WTC11 (cell line): ENCODE measurements at places on chromosomes 5 and 9. TPM values are rescaled to one million over a fixed set of nuclear protein-coding genes. Genes with fewer than 3 reads are reported as not detected.

- no peaks in the 10 kb centered on the region for H3K27me3 ChIP-seq
- peaks cover 15% of the 10 kb centered on the region for H3K4me1 ChIP-seq
- DNase-seq, result peak; percentile 79
These were observed 7.7 kb downstream of the IL17B start for GRCh38 chr5:149371296-149371962.

- no peak overlapping the region for H3K4me3 ChIP-seq
- H3K27ac ChIP-seq, result no peak overlapping the region
- H3K27me3 ChIP-seq, result no peaks in the 10 kb centered on the region
- peak; percentile 11 for DNase-seq
- H3K36me3 ChIP-seq, result no peaks in the 10 kb centered on the region
These were observed 18.1 kb upstream of the COL5A1 start for GRCh38 chr9:134623258-134624066.

- no peaks in the 10 kb centered on the region for H3K36me3 ChIP-seq
- no peak overlapping the region for H3K4me3 ChIP-seq
- DNase-seq, result no peak
- no peaks in the 10 kb centered on the region for H3K27me3 ChIP-seq
These were observed 240.9 kb downstream of the SYK start for GRCh38 chr9:91042541-91042940.

GRCh38 chr9:27073841-27074728, 34.9 kb upstream of the TEK start:
- H3K27ac ChIP-seq, result no peak overlapping the region; the same call in 1 of the 2 replicates
- H3K4me1 ChIP-seq, result peaks cover 8% of the 10 kb centered on the region

DNA sequence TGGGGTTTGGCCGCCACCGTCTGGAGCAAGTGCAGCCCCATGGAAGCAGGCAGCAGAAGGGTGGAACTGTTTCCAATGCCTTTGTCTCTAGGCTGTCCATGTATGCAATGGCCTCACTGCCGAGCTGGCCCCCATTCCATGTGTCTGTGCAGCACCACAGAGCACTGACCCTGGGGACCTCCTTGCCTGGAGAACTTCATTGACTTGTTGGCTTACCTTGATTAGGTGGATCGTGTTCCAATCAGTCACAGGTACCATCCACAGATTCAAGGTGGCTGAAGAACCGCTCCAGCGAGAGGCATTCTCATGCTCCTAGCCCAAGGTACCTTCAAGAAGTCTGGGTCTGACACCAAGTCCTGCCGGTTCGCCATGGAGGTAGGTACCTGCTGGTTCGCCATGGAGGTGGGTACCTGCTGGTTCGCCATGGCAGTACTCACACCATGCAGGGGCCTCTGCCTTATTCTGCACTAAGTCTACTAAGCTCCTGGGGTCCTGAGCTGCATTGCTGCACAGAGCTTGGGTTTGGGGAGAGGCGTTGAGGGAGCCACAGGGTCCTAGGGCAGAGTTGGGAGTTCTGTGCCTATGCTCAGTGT, 358.3 kb upstream of the IRX1 start:
- H3K27ac ChIP-seq, result no peak overlapping the region
- H3K27me3 ChIP-seq, result no peaks in the 10 kb centered on the region; the same call in 1 of the 2 replicates
- peaks cover 44% of the 10 kb centered on the region for H3K36me3 ChIP-seq
- DNase-seq, result no peak

- H3K27me3 ChIP-seq, result peaks cover 3% of the 10 kb centered on the region; the same call in 1 of the 2 replicates
- H3K36me3 ChIP-seq, result no peaks in the 10 kb centered on the region
- H3K27ac ChIP-seq, result peak overlapping the region; percentile 11; the same call in 1 of the 2 replicates
- H3K4me1 ChIP-seq, result peaks cover 28% of the 10 kb centered on the region
These were observed 93.7 kb upstream of the PHYKPL start for GRCh38 chr5:178326374-178326715.

DNA sequence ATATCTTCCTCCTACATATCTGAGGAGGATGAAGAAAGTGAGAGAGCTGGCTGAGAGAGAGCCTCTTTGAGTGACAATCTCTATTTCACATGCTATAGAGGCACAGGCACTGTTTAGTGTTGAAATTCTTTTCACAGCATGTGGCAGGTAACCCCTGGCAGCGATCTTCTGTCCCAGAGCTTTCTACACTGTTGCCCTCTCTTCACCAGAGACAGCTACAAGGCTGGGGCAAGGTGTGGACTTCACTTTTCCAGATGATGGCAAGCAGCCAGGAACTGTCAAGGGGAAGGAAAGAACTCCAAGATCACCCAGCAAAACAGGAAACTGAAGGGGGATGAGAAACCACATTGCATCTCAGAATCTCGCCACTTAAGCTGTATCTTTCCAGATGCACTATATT, 205.2 kb downstream of the CAAP1 start:
- no peaks in the 10 kb centered on the region for H3K36me3 ChIP-seq
- H3K27me3 ChIP-seq, result no peaks in the 10 kb centered on the region; the same call in 1 of the 2 replicates
- H3K27ac ChIP-seq, result no peak overlapping the region

LEAP2 gene
- total RNA-seq, result 1.9 to 2.4 TPM (median 2.0 TPM) in 3 replicates

RXRA gene
- 24.9 to 27.5 TPM (median 25.0 TPM) in 3 replicates for total RNA-seq

- peak; percentile 43 for DNase-seq
- H3K36me3 ChIP-seq, result peaks cover 8% of the 10 kb centered on the region
- H3K4me3 ChIP-seq, result no peak overlapping the region
- H3K4me1 ChIP-seq, result peaks cover 48% of the 10 kb centered on the region
These were observed 34.0 kb upstream of the PPP1R2B start for GRCh38 chr5:156815988-156816599.

- peaks cover 17% of the 10 kb centered on the region for H3K4me1 ChIP-seq
- no peak overlapping the region for H3K4me3 ChIP-seq
- DNase-seq, result no peak
- H3K27ac ChIP-seq, result no peak overlapping the region
These were observed 46.2 kb downstream of the OSTF1 start for GRCh38 chr9:75134495-75134894.

- no peaks in the 10 kb centered on the region for H3K27me3 ChIP-seq
- DNase-seq, result no peak
- H3K4me1 ChIP-seq, result no peaks in the 10 kb centered on the region
- H3K36me3 ChIP-seq, result peaks cover 8% of the 10 kb centered on the region; the same call in 1 of the 2 replicates
These were observed 30.5 kb upstream of the HAPLN1 start for GRCh38 chr5:83751201-83751600.

TNIP1 gene
- 41.1 to 48.9 TPM (median 47.0 TPM) in 3 replicates for total RNA-seq

- H3K4me3 ChIP-seq, result peak overlapping the region; percentile 100
- DNase-seq, result no peak
- H3K4me1 ChIP-seq, result peaks cover 16% of the 10 kb centered on the region
- no peaks in the 10 kb centered on the region for H3K27me3 ChIP-seq
- peak overlapping the region; percentile 88 for H3K27ac ChIP-seq
- H3K36me3 ChIP-seq, result peaks cover 29% of the 10 kb centered on the region
These were observed 497 bp downstream of the NSA2 start for GRCh38 chr5:74767579-74767913.

- H3K4me1 ChIP-seq, result peaks cover 13% of the 10 kb centered on the region
- no peaks in the 10 kb centered on the region for H3K27me3 ChIP-seq
- DNase-seq, result no peak
- H3K36me3 ChIP-seq, result peaks cover 5% of the 10 kb centered on the region
These were observed 45.7 kb upstream of the GPR151 start for GRCh38 chr5:146561711-146562110.

DNA sequence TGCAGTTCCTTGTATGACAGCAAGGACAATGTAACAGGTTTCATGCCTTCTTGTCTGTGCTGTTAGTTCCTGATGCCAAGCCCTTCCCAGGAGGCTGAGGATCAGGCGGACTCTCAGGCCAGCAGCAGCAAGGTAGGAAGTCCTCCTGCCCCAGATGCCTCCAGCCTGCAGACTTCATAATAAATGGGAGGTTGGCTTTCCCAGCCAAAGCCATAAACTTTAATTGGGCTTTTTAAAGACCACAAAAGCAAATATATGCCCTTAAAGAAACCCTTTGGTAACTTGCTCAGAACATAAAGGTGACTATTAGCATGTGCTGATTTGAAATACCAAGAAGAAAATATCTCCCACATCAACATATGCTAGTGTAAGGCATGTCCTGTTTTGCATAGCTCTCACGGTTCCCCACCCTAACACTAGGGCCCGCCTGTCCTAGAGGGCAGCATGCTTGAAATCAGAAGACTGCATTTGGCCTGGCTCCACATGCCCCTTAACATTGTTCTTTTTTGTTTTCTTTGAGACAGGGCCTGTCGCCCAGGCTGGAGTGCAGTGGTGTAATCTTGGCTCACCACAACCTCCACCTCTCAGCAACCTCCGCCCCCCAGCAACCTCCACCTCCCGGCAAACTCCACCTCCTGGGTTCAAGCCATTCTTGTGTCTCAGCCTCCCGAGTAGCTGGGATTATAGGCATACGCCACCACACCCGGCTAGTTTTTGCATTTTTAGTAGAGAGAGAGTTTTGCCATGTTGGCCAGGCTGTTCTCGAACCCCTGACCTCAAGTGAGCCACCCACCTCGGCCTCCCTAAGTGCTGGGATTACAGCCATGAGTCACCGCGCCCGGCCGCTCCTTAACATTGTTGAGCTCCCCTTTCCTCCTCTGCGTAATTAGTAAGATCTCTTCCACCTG, 44.6 kb upstream of the FCN1 start:
- no peaks in the 10 kb centered on the region for H3K27me3 ChIP-seq
- peaks cover 1% of the 10 kb centered on the region for H3K4me1 ChIP-seq
- DNase-seq, result no peak
- no peaks in the 10 kb centered on the region for H3K36me3 ChIP-seq
- no peak overlapping the region for H3K4me3 ChIP-seq
- H3K27ac ChIP-seq, result no peak overlapping the region

- no peak for DNase-seq
- no peak overlapping the region for H3K4me3 ChIP-seq
- no peak overlapping the region for H3K27ac ChIP-seq
- peaks cover 4% of the 10 kb centered on the region; the same call in 1 of the 2 replicates for H3K27me3 ChIP-seq
- H3K4me1 ChIP-seq, result peaks cover 14% of the 10 kb centered on the region
- peaks cover 27% of the 10 kb centered on the region for H3K36me3 ChIP-seq
These were observed 19.3 kb upstream of the NNT start for GRCh38 chr5:43583724-43584123.

DNA sequence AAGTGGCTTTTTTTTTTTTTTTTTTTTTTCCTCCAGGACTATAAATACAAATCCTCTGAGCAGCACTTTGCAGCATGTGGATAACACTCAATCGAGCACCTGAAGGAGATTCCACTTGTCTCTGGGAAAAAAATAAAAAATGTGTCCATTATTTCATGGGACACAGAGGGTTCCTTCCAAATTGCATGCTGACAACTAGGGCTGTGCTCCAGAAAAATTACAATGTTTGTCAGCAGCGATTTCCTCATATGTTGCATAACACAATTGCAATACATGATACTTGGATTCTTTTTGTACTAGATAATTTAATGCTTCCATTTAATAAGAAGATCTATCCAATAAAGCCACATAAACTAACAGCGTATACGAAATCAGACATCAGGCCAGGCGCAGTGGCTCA, 84.4 kb downstream of the CDH18 start:
- no peaks in the 10 kb centered on the region for H3K27me3 ChIP-seq
- H3K4me1 ChIP-seq, result peaks cover 10% of the 10 kb centered on the region
- no peak for DNase-seq
- H3K36me3 ChIP-seq, result no peaks in the 10 kb centered on the region
- H3K27ac ChIP-seq, result no peak overlapping the region
- H3K4me3 ChIP-seq, result no peak overlapping the region

CTXN3 gene
- total RNA-seq, result not detected in 3 replicates

- H3K27me3 ChIP-seq, result peaks cover 15% of the 10 kb centered on the region
- no peak for DNase-seq
- H3K4me3 ChIP-seq, result peak overlapping the region; percentile 70; the same call in 1 of the 2 replicates
- no peaks in the 10 kb centered on the region for H3K36me3 ChIP-seq
These were observed 1.8 kb upstream of the DIPK1B start for GRCh38 chr9:136710543-136710942.

TMEM171 gene
- 0.96 to 1.8 TPM (median 1.7 TPM) in 3 replicates for total RNA-seq

RPL12 gene
- total RNA-seq, result 1,902 to 2,162 TPM (median 2,101 TPM) in 3 replicates

DNA sequence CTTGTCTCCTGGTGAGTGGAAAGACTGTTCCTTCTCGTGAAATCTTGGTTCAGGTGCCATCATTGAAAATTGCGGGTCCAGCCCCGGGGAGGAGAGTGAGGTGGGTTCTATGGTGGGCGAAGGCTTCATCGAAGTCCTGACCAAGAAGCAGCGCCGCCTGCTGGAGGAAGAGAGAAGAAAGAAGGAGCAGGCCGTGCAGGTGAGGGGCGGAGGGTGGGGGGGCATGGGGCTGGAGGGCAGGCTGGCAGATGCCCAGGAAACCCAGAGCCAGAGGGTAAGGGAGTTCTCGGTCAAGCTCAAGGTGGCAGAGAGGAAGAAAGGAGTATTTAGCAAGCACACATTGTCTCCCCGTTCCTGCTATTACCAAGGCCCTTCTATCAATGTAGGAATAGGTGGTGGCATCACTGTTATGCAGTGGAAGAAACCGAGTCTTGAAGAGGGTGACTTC, 24.3 kb upstream of the POMT1 start:
- peak; percentile 83 for DNase-seq
- H3K4me1 ChIP-seq, result no peaks in the 10 kb centered on the region
- H3K27ac ChIP-seq, result peak overlapping the region; percentile 23
- no peaks in the 10 kb centered on the region; the same call in 1 of the 2 replicates for H3K27me3 ChIP-seq
- H3K4me3 ChIP-seq, result no peak overlapping the region
- peaks cover 82% of the 10 kb centered on the region for H3K36me3 ChIP-seq

FRRS1L gene
- 0.71 to 1.1 TPM (median 1.0 TPM) in 3 replicates for total RNA-seq

CAST gene
- total RNA-seq, result 38.9 to 45.9 TPM (median 40.0 TPM) in 3 replicates

C9orf57 gene
- total RNA-seq, result not detected in 3 replicates

RANBP3L gene
- not detected in 3 replicates for total RNA-seq

TMED9 gene
- 164 to 172 TPM (median 170 TPM) in 3 replicates for total RNA-seq

F2RL2 gene
- total RNA-seq, result 0.11 TPM in 1 of 3 replicates, not detected in the others

DNA sequence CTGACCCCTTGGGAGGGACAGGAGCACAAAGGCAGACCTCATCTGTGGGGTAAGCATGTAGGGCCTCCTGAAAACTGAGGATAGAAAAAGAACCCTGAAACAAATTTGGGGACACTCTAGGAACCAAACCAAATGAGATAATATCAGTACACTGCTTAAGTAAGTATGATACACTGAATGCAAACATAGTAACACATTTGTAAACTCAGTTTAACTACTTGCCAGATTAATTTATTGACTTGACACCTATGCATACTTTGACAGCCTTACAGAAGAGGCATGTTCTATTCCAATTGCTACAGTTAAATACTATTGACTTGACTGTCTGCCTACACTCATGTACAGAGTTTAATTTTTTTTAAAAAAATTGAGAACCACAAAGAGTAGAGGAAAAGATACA, 1070.8 kb upstream of the SEMA6A start:
- H3K4me3 ChIP-seq, result no peak overlapping the region
- no peak for DNase-seq
- H3K4me1 ChIP-seq, result no peaks in the 10 kb centered on the region
- no peaks in the 10 kb centered on the region for H3K36me3 ChIP-seq
- H3K27me3 ChIP-seq, result no peaks in the 10 kb centered on the region

DNA sequence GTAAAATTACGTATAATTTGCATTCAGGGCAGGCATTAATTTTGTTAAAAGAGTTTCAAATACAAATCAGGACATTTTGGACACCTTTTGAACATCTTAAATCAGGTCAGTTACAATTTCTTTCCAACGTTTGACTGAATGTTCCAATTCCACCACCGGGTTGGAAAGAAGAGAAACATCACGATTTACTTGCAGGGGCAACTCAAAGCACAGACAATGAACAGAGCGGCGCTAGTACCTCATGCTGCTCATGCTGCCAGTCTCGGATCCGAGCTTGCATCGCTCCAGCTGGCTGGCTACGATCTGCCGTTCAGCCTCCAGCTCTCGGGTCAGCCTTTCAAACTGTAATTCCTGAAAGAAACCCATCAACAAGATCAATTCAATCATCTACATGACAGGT, 339.5 kb downstream of the CTNND2 start:
- H3K27me3 ChIP-seq, result no peaks in the 10 kb centered on the region
- H3K27ac ChIP-seq, result no peak overlapping the region
- DNase-seq, result no peak
- H3K36me3 ChIP-seq, result no peaks in the 10 kb centered on the region
- no peak overlapping the region for H3K4me3 ChIP-seq
